ENCODE measurements at places on chromosomes 5 and 9.

DNA sequence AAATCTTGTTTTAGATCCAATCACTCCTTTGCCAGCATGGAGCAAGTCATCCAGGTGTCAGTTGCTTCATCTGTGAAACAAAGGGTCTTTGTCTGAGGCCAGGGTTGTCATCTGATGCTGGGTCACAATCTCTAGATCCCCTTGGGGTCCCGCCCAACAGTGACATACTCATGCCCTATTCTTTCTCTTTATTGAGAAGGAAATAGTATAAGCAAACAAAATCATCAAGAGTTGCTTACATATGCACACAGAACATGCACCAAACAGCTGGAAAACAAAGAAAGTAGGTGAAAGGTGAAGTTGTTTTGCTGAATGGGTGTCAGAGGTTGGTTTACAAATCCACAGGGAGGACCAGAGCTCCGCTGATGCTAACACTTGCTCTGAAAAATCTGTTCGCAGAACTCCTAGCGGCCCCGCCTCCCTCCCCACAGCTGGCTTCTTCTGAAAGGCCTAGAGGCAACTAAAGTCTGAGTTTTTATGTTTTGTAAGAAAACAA lies 106.1 kb upstream of the SLC44A1 start:
- no peak for DNase-seq

- no peak for DNase-seq
These were observed 26.6 kb downstream of the POC5 start for GRCh38 chr5:75690669-75691068.

DNA sequence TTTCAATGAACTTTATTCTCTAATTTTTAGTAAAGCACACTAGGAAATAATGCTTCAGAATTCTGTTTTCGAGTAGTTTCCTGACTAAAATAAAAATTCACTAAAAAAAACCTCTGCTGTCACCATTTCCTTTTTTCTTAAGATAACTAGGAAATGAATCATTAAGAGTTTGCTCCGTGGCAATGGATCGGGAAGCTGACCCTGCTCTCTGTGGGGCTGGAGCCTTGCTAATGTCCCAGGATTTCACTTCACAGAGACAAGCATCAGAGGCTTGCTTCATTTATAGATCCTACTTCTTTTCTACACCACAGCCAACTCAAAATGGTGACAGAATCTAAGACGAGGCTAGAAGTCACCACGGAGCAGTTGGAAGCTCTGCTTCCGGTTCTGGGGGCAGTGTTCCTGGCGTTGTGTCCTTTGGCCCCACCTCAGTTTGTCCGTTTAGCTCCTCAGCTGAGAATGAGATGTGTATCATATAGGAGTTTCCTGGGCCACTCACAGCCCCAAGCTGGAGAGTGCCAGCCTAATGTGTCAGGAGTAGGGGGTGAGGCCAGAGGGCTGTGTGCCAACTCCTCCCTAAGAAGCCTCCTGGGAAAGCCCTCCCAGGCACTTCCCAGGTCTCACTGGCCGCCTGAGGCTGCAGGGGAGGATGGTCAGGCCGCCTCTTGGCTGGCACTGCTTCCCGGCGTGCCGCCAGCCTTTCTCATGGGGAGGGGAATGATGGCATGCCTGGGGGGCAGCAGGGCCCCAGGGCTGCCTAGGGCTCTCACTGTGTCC lies 19.6 kb downstream of the TENT4A start:
- DNase-seq, result no peak

- no peak for DNase-seq
These were observed 145.0 kb downstream of the FSTL4 start for GRCh38 chr5:133467335-133467779.

- DNase-seq, result no peak
These were observed 68.0 kb downstream of the ZNF366 start for GRCh38 chr5:72439192-72439591.

DNA sequence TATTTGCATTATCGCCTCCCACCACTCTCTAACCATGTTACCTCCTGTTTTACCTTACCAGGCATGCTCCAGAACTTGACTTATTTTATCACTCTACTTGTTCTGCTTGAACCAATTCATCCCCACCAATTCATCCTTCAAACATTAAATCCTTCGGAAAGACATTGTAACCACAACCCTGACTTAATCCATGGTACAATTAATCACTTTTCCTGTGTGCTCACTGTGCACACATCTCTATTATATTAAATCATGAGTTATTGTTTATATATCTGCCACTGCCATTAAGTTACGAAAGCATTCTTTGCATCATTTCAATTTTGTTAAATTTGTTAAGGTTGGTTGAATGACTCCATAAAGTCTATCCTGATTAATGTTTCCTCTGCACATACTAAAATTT lies 7.4 kb upstream of the C5orf46 start:
- no peak for DNase-seq

GRCh38 chr5:9894571-9895301 lies 264.6 kb upstream of the TAS2R1 start:
- DNase-seq, result no peak

DNA sequence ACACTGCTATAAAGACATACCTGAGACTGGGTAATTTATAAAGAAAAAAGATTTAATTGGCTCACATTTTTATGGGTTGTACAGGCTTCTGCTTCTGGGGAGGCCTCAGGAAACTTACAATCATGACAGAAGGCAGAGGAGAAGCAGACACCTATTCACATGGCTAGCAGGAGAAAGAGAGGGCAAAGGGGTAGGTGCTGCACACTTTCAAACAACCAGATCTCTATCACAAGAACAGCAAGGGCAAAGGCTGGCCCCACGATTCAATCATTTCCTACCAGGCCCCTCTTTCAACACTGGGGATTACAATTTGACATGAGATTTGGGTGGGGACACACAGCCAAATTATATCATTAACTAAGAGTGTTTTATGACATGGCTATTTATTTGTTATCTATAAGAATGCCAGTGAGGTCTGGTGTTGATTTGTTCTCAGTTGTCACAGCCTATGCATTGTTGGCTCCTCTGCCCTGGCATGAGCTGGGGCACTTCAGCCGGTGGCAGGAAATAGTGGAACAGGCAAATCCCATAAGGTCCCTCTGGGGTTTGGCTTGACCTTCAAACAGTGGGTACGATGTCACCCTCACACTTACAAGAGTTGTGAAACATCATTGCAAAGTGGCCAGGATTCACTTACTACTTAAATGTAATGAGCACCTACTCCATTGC lies 44.1 kb downstream of the SPARC start:
- DNase-seq, result no peak

- no peak for DNase-seq
These were observed 22.8 kb downstream of the FPGS start for GRCh38 chr9:127825319-127826051.

DNA sequence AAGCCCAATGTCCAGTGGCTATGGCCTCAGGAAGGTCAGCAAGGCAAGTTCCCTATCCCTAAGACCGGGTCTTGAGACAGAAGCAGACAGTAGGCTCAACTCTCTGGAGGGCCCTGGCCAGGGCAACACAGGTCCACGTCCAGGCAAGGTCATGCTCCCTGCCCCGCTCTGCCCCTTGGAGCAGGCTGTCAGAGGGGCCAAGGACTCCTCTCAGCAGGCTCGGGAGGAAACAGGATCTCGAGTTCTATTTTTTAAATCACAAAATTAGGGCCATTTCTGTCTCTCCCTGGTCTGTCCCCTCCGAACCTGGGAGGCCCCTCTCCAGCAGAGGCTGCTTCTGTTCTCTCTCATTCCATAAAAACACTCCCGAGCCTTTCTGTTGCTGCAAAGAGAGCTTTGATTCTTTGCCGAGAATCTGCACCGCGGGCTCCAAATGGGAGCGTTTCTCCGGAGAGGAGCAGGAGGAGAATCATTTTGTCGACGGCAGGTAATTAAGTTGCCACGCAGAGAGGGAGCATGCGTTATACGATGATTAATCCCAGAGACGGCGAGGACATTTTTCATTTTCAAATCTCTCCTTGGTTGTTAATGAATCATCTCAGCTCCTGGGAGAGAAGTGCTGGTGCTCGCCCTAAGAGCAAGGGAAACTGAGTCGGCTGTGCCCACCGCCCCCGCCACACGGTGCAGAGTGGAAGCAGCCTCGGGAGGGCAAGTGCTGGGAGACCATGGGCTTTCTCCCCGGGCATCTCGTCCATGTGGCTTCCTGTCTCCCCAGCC lies 24.5 kb upstream of the FCN1 start:
- DNase-seq, result no peak

DNA sequence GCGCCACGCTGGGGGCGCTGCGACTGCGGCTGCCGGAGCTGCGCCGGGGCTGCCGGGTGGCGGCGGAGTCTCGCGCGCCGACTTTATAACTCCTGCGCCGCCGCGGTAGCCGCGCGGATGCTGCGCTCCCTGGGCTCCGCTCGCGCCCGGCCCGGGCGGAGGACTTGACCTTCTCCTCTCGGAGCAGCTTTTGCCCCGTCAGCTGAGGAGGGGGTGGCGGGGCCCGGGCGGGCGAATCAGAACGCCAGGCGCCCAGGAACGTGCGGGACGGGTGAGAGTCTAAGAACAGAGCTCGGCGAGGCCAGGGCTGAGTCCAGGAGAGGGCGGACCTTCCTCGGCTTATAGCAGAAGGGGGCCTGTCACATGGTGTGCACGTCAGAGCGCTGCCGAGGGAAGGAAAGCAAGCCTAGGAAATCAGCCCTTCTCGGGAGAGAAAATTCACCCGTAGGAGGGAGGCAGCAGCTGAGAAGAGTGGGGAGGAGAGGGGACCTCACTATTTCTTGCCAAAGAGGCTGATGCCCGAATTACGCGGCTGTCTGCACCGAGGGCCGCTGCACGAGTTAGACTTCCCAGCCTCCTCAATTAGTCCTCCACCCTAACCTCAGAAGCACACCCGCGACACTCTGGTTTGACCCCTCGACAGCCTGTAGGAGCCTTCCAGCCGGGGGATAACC lies at the start of gene FOXD1:
Gene FOXD1 (minus strand): TSS at position 315 of the 674 bp plus-strand sequence. CDS start 415 bp downstream, outside the sequence.
- DNase-seq, result peak; percentile 69

DNA sequence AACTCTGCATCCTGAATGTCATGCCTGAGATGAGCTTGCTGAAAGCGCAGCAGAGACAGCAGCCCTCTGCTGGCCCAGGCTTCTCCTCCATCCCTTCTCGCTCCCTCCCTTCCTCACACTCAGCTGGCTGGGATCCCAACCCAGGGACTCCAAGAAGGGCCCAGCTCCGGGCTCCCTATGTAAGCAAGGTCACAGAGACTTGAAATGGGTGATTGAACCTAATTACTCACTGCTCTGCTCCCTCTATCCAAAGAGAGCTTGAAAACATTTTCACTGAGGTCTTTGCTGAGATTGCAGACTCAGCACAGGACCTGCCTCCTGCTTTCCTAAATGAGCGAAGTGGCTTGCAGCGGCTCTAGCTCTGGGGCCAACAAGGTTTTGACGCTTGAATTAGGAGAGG lies 42.8 kb downstream of the RAPGEF1 start:
- DNase-seq, result no peak

GRCh38 chr9:134502809-134503211 lies 138.8 kb upstream of the COL5A1 start:
- DNase-seq, result no peak

DNA sequence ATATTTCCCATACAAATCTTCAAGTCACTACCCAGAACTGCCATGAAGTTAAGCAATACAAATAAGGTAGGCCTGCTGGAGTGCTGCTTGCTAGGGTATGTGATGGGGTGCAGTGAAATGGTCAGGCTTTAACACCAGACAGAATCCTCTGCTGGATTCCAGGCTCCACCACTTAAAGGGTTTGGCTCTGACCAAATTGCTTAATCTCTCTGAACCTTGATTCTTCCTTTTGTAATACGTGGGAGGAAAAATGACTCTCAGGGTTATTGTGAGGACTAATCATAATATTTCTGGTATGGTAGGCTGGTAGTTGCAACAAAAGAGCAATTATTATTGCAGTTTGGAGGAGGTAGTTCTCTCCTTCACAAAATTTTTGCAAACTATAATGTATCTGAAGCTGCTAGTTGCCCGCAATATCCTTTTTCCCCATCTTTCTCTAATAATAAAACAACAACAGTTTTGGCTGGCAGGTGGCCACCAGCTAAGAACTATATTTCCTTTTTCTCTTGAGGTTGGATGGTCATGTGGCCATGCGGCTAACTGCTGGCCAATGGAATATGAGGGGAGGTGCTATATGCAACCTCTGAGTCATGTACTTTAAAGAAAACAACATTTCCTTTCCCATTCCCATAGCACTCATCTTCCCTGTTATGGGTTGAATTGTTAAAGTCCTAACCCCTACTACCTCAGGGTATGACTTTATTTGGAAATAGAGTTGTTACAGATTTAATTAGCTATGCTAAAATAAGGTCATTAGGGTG lies 44.1 kb downstream of the CCL28 start:
- no peak for DNase-seq

DNA sequence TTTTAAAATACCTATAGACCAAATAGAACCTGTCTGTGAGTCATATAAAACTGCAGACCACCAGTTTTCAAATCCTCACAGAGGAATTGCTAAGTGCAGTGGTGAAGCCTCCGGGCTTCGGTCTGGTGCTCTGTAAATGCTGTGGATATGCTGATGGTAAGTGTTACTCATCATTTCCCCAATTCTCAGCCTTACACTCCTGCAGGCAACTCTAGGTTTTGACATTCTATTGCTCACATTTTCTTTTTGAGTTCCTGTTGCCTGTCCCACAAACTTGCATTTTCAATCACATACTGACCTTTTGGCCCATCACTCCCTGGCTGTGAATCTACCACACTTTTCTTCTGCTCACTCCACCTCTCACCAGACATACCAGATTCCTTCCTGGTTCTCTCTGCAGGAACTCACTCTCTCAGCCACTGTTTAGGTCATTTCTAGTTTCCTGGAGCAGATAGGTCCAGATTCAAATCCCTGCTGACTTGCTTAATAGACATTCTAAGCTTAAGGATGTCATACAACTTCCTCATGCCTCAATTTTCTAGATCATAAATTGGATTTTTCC lies 192.9 kb downstream of the RAB3C start:
- peak; percentile 7 for DNase-seq

GRCh38 chr9:69743930-69744329 lies 15.9 kb downstream of the PTAR1 start:
- no peak for DNase-seq

GRCh38 chr9:120324996-120325642 lies 254.8 kb downstream of the CDK5RAP2 start:
- no peak for DNase-seq

DNA sequence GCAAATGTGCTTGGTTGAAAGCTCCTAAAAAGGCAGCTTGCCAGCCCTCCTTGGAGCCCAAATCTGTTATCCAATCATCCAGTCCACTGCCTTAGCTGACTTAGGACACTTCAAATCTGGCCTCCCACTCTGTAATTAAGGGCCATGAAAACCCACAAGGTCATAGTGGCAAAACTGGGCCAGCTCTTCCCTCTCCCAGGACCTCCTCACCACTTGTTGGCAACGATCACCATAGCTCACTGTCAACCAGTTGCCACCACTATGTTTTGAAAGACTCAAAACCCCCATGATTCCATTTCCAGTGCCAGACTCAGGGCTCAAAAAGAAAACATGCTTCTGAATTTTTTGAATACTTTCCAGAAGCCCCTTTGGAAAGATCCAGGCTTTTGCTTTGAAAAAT lies 107.5 kb downstream of the NREP start:
- no peak for DNase-seq

DNA sequence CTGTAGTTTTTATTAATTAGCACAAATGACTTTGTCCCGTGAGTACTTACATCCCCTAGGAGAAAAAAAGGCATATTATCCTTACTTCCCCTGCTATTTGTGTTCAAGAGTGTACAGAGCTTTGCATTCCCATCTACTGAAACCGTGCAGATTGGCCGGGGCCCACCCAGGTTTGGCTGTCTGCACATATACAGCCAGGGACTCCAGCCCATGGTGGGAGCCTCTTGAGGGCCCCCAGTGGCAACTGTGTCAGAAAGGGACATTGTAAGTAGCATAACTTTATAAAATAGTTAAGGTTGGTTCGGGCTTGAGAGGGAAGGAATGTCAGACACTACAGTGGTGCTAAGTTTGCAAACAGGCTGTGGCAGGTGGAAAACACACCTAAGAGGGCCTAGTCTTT lies 24.7 kb downstream of the PHF2 start:
- DNase-seq, result no peak

GRCh38 chr5:176596689-176597416 lies 13.1 kb downstream of the GPRIN1 start:
- DNase-seq, result peak; percentile 78

All from stimulated activated CD4-positive, alpha-beta T cell treated with anti-CD3 and anti-CD28 coated beads, Interleukin-15, amount 100 ng/mL, for 24 hours (primary cell).